M059J (cell line): ENCODE measurements at places on chromosomes 6 and 20.

DNA sequence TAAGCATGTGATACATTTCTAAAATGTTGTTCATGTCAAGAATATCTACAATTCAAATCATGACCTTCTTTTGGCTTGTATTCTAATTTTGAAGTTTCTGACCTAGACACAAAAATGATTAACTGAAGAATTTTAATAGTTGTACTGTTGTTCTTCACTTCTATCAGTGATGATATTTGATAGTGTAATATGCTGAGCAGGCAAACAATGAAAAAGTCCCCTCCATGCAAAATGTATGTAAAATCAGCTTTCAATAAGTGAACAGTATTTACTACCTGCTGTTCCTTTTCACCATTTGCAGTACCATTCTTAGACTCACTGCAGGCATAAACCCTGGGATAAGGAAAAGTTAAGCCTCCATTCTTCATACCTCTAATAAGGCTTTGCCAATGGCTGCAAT lies 201.5 kb downstream of the LAMA2 start:
- DNase-seq, result no peak

DNA sequence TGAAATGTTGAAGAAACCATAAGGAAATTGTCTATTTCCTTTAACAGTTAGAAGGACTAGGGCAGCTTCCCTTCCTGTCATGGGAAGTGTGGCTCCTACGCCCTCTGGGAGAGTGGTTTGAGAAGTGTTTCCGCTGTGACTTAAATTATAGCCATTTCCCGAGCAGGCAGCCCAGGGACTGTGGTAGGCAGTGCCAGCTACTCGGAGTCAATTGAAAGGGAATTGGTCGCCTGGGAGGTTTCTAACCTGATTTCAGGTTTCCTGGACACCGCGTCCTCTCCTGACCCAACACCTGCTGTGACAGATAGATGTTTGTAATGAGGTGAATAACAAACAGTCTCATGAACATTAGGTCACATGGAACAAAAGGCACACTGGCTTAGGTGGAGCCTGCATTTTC lies 256.1 kb upstream of the PLCB4 start:
- no peak for DNase-seq

DNA sequence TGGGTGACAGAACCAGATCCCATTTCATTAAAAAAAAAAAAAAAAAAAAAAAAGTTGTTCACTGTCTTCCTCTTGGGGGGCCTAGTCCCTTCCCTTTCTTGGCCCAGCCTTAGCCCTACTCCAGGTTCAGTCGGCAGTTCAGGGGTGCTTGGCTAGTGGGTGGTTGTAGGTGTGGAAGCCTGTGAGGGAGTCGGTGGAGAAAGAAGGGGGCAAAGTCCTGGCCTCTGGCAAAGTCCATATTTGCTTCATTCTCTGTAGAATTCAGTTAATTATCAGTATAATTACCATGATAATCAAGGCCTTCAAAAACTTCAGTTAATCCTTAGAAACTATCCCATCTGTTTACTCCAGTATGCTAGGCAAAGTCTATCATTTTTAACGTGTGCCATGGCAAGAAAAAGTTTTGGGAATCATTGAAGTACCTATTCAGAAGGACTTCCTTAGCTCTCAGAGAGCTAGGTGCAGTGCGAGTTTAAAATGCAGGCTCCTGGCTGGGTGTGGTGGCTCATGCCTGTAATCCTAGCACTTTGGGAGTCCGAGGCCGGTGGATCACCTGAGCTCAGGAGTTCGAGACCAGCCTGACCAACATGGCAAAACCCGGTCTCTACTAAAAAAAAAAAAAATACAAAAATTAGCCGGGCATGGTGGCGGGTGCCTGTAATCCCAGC lies 205.7 kb upstream of the ARG1 start:
- no peak for DNase-seq

DNA sequence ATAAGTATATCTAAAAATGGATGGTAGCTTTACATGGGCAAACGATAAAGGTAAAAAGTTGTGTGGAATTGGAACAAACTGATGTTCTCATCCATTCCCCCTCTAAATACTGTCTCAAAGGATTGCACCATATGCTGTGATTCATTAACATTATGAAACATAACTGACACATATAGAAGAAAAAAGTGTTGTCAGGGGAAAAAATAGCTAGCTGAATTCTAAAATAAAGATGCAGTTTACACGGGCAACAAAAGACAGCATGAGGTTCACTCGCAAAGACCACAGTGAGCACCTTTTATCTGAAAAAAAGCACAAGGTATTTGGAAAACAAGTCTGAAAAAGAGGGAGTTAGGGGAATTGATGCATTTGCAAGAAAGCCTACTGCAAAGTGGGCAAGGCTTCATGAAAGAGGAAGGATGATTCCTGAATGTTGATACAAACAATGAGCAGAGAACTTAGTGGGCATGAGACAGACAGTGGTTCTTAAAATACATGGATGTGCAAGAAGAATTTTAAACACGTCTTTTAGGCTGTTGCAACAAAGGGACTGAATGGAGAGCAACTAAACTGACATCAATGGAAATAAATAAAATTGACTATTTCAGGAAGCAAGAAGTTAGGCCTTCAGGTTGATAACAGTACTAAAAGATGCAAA lies 280.9 kb downstream of the KIF16B start:
- DNase-seq, result no peak

GRCh38 chr20:23609486-23610109 lies 3.9 kb upstream of the CST9 start:
- no peak for DNase-seq

GRCh38 chr20:50218987-50219435 lies 28.4 kb downstream of the CEBPB start:
- no peak for DNase-seq

DNA sequence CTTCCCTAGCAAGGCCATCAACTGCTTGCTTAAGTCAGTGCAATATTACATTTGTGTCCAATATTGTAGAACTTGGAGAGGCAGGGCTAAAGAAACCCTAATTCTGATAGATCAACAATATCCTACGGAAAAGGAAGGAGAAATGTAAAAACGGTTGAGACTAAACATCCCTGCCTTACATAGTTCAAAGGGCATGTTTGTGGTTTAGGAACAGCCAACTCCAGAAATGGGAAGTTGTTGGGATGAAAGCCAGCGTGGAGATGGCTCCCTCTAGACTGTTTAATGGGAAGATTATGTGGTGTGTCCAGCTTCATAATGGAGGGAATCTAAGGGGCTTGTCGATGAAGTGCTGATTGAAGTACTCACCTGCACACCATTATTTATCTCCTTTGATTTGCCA lies 145.3 kb upstream of the TENT5A start:
- DNase-seq, result no peak

- DNase-seq, result no peak
Observed at GRCh38 chr6:128135325-128135724, 234.5 kb upstream of the THEMIS start.

- DNase-seq, result no peak
Observed at GRCh38 chr20:34403063-34403827, 40.2 kb downstream of the ITCH start.

- no peak for DNase-seq
Observed at GRCh38 chr6:157602521-157603295, 220.3 kb upstream of the SNX9 start.

DNA sequence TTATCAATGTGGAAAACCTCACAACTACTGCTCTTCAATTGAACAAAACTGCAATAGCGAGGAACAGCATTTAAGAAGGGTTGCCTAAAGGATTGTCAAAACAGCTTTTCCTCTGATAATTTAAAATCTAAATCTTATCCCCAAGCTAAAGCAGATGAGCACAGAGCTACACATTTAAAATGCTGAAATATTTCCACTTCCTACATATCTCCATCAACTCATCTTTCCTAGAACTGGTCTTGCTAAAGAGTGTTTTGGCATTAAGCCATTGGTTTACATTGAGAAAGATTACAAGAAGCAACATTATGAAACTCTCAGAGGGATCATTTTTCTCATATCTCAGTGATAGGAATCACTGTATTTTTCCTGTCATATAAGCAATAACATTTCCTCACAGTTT lies 3.6 kb downstream of the OR10C1 start:
- no peak for DNase-seq

DNA sequence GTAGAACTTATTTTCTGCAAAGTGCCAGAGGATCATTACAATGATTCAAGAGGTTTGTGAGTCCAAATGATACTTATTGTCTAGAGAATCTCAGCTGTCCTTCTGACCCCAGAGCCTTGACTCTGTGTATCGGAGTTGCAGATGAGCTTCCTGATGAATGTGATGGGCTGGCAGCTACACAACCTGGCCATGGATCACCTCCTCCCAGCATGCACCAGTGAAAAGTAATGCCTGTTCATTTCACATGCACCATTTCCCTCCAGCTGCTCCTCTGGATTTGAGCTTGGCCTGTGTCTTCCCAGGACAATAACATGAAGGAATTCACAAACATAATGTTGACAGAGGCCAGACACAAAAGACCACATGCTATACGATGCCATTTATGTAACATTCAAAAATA lies 30.0 kb downstream of the SNHG17 start:
- DNase-seq, result no peak

DNA sequence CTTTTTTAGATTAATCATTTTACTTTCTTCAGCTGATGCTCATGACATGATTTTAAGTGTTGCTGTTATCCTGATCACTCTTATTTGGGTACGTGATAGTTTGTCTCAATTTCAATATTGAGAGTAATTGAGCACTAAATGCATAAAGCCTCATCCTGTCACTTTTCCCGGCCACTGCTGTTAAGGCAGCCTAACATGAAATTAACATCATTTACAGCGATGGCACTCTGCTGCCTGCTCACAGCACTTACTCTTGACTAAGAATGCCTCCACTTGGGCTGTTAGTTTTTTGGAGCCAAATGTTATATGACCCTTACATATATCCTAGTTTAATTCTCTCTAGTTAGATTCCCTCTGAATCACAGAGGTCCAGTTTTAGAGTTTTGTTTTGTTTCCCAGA lies 107.3 kb downstream of the SLX4IP start:
- DNase-seq, result no peak

- DNase-seq, result peak; percentile 96
Observed at GRCh38 chr20:37071481-37071911, 24.3 kb downstream of the RBL1 start.

GRCh38 chr6:107806691-107807090 lies 17.4 kb downstream of the SCML4 start:
- no peak for DNase-seq

DNA sequence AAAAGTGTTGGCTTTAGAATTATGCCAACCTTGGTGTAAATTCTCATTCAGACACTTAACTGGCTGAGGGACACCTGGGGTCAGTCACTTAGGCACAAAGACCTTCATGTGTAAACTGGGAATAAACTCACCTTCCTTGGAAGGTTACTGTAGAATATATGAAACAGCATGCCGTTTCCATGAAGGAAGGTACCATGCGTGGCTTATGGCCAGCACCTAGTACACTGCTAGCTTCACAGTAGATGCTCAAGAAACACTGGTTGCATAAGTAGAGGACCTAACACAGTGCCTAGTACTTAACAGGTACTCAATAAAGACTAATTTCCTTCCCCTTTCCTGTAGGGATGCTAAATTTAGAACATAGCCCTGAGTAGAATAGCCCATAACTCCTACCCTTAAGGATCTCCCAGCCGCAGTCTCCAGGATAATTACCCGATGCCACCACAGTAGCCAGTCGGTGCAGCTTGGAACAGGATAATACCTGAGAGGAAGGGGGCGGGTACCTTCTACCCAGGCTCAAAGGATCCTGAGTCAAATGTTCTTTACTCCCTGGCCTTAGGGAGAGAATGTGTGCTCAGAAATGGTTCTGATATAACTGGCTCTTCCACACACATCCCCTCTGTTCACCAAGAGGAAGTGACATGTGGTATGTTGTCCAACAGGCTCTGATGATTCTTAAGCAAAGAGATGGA lies 3.6 kb downstream of the BCL2L1 start:
- DNase-seq, result peak; percentile 51

- DNase-seq, result peak; percentile 47
Observed at GRCh38 chr6:43973357-43973756, 153.9 kb downstream of the MRPL14 start.

GRCh38 chr6:36594816-36595643 lies 868 bp downstream of the SRSF3 start:
- peak; percentile 72 for DNase-seq

DNA sequence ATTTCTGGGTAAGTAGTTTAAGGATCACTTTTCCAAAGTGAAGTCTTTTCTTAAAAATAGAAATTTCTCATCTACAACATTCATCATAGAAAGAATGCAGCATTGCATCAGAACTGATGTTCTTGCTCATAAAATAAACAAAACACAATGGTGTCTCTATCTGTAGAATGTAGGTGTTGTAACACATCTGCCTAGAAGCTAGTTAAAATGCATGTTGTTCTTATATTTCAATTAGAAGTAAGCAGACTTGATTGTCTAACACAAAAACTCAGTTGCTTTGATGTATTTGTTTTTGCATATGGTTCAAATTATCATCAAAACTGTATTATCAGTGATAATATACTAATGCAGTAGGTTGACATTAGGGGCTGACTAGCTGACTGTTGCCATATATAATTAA lies 654.7 kb upstream of the FLRT3 start:
- no peak for DNase-seq

GRCh38 chr20:2108987-2109386 lies 7.4 kb downstream of the STK35 start:
- peak; percentile 90 for DNase-seq

- no peak for DNase-seq
Observed at GRCh38 chr20:48257833-48258232, 472.6 kb upstream of the SULF2 start.

DNA sequence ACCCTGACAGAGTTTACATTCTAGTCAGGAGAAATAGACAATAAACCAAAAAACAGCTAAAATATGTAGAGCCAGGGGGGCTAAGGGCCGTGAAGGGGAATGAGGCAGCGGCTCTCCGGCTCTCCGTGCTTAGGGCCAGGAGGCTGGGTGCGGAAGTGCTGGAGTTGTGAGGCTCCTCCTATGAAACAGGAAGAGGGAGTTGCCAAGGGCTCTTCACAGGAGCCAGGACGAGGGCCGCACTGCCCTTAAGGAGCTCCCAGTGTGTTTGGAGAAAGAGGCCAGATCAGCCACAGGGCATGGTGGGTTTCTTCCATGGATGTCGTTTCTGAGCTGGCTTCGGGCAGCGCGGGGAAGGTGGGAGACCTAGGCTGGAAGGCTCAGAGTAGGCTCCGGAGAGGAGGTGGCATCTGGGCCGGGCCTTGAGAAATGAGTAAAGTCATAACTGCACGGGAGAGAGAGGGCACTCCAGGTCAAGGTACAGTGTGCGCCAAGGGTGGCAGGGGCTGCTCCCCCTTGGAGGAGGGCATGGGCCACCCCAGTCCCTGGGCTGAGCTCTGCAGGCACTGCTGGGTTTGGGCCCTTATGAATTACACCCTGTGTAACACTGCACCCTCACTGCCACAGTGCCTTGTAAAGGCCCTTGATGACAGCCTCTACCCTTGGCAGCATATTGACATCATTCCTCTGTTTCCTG lies 20.8 kb upstream of the MLN start:
- peak; percentile 32 for DNase-seq

- peak; percentile 97 for DNase-seq
Observed at GRCh38 chr20:62704341-62704948, 4.2 kb upstream of the NTSR1 start.

- no peak for DNase-seq
Observed at GRCh38 chr20:10495173-10495572, 60.1 kb downstream of the SLX4IP start.
